ENCODE measurements at places on chromosomes 12 and 14.
A peak's percentile ranks its signal among the peaks of the same experiment; 100 is the strongest.

DNA sequence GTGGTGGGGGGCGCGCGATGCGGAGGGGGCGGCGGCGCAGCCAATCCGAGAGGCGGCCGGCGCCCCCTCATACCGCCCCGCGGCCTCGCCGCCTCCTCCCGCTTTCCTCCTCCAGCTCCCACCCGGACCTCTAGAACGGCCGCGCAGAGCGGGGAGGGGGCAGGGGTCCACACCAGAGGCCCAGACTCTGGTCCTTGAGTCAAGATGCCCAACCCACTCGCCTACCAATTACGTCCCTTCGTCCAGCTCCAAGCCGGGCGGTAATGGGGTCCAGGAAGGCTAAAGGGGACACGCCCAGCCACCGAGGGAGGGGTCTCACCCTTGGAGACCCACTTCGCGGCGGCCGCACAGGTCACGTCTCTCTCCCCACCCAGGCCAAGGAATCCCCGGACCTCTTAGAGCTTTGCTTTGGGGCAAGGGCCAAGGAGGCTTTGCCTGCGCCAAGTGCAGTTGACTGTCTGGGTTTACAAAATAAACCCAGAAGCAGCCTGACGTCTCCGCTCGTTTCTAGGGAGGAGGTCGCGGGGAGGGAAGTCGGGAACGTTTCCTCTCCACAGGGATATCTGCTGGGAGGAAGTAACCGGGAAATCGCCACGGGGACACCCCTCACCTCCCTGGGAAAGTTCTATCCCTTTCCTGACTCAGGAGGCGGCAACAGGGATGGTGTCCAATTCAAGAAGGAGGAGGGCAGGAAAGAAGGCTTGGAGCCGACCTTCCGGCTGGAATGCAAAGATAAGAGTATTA, 394 bp upstream of the AMIGO2 start:
- peak; percentile 50 for DNase-seq

DNA sequence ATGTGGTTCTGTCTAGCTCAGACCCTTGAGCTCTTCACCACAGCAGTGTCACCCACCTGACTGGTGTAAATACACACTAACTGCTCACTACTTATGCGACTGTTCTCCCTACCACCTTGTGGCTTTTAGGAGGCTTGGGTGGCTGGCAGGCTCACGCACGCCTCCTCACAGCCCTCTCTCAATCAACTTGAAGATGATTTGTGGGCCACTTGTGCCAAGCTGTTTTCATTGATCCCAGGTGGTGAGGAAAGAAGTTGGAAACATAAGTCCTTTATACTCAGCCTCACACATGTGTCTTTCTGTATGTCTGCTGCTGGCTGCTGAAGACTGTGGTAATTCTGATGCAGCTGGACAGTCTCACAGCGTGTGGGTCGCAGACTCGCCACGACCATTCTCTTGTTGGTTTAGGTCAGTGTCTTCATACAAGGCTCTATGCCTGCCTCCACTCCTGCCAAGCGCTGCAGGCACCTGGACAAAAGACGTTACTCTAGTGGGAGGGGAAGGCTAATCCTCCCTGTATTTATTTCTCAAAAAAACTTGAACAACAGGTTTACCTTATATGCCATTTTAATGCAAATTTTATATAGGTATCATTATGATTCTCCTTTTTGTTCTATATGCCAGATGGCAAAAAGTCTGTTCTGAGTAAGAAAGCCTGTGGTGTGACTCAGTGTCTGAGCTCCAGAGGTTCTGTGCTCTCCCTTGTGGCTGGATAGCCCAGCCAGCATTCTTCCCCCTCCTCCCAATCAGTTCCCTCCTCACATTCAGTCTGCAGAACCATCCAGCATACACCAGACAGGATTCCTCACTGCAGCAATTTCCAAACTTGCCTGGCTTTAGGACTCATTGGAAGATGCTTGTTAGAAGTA, 115.6 kb downstream of the DIP2B start:
- DNase-seq = no peak

- no peak for DNase-seq
Measured at GRCh38 chr14:95063391-95063790, 93.9 kb downstream of the DICER1 start.

GRCh38 chr14:20602583-20602982, 11.4 kb upstream of the RNASE12 start:
- no peak for DNase-seq

DNA sequence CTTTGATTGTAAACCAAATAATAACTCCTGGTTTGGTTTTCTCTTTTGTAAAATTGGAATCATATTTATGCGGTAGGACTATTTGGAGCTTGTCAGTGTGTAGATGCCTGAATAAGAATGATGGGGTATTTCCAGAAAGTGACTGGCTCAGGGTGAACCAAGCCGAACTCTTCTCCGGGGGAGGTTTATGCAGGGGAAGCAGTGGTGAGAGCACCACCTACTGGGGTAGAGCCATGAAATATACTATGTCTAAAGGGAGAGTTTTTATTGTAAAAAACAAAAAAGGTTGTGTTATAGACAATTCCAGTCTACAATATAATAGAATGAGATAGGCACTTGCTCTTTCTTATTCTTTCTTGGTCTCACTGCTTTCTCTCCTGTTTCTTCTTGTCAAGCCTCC, 222.9 kb upstream of the SLC16A7 start:
- no peak for DNase-seq

- no peak for DNase-seq
Measured at GRCh38 chr14:64807551-64807950, 72.2 kb downstream of the SPTB start.

- peak; percentile 6 for DNase-seq
Measured at GRCh38 chr14:42224053-42224888, 617.6 kb downstream of the LRFN5 start.

DNA sequence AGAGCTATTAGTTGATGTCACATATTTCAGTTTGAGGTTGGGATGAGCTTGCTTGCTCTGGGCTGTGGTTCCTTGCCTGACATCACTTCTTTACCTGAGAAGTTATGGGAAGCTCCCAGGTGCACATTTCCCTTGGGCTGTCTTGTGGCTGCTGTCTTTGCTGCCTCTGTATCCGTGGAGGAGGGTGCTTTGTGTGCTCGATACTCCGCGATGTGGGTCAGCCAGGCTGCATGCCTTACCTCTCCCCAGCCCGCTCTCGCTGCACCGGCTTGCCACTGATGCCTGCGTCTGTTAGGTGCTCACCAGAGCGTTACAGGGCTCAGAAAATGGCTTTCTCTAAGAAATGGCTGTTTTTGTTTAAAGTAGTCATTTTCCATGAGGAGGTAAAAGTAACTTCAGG, 19.6 kb downstream of the PELI2 start:
- no peak for DNase-seq

DNA sequence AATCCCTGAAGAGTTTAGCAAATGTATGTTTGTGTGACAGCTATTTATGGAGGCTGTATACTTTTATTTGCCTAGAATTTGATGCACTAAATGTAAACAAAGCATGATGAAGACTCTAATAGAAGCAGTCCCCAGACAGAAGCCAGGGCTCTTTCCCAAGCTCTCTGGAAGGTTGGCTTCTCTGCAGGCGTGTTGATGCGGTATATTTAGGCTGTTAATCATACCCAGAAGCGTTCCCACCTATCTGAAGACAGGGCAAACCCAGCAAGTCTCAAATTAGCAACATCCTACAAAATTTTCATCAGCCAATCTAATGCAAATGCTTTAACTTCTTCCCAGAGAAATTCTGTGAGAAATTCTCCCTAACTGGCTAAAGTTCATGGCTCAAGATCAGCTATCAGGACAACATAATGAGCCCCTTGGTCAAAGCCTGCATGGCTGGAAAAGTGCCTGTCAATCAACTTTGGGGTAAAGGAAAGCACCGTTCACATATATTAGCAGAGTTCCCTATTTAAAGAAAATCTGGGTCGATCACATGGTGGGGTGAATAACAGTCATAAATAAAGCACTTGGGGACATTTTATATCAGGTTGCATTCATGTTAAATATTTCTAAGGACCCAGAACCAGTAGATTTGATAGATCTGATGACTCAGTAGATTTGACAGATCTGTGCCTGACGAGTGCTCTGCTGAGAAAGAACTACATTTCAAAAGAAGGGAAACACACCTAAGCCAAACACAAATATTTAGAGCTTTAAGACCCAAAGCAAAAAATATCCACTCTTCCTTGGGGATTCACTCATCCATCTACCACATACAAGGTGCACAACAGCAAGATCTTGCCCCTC, 46.6 kb downstream of the KSR2 start:
- DNase-seq = no peak

GRCh38 chr12:4763549-4763948, 43.3 kb downstream of the GALNT8 start:
- no peak for DNase-seq

- no peak for DNase-seq
Measured at GRCh38 chr12:74424778-74425177, 112.9 kb upstream of the ATXN7L3B start.

GRCh38 chr14:46344327-46344937, 307.1 kb downstream of the RPL10L start:
- no peak for DNase-seq

GRCh38 chr14:87013583-87013982, 979.4 kb downstream of the GALC start:
- DNase-seq = no peak

- no peak for DNase-seq
Measured at GRCh38 chr12:89736995-89737394, 28.4 kb upstream of the ATP2B1 start.

All from CD4-positive, alpha-beta T cell treated with Interleukin-6 for 4 hours (primary cell).